ENCODE measurements at places on chromosomes 6 and 20.

- DNase-seq, result no peak
Measured at GRCh38 chr20:64131406-64131805, 24.0 kb upstream of the NPBWR2 start.

GRCh38 chr20:11092151-11092550 is 418.4 kb upstream of the JAG1 start:
- DNase-seq, result no peak

- no peak for DNase-seq
Measured at GRCh38 chr20:16444057-16444777, 129.0 kb downstream of the KIF16B start.

DNA sequence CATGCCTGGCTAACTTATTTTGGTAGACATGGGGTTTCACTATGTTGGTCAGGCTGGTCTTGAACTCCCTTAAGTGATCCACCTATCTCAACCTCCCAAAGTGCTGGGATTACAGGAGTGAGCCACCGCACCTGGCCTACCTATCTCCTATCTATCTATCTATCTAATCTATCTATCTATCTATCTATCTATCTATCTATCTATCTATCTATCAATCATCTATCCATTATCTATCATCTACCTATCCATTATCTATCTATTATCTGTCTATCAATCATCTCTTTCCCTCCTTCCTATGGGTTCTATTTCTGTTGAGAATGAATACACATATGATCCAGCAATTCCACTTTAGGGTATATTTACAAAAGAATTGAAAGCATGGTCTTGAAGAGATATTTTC is 194.2 kb upstream of the ARG1 start:
- no peak for DNase-seq

DNA sequence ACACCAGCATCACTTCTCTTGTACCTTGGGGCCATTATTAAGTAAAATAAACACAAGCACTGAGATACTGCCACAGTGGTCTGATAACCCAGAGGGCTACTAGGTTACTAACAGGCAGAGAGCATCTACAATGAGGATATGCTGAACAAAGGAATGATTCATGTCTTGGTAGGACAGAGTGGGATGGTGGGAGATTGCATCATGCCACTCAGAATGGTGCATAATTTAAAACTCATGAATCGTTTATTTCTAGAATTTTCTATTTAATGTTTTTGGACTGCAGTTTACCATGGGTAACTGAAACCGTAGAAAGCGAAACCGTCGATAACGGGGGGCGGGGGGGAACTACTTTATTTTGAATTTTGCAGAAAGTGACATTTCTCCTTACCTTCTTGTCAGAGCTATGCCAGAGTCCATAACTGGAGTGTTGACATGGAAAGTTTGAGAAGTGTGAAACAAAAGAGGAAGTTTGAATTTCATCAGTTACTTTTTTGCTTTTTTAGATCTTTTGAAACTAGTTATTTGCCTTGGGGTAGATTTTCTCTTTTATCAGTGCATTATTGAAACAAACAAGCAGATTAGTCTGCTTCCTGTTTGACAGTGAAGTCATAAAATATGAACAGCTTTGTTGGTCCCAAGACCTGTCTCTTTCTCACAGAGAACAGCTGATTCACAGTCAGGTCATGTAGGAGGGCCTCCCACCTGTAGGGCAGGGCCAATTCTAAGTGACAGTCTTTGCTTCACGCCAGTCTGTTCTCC is 124.9 kb downstream of the KLHL32 start:
- peak; percentile 8 for DNase-seq

- DNase-seq, result no peak
Measured at GRCh38 chr6:56026455-56027180, 151.2 kb upstream of the BMP5 start.

DNA sequence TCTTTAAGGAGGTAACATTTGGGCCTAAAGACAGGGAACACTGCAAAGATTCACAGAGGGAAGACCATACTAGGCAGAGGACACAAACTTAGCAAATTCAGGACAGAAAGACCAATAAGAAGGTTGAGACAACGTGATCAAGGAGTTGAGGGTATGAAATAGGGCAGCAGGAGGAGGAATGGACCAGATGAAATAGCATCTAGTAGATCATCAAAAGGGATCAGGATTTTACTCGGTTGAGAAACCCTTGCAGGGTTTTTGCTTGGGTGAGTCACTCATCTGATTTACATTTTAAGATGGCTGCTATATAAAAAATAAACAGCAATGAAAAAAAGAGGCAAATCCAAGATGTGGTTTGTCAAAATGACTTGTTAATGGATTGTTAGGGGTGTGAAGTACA is 4.7 kb downstream of the BCLAF1 start:
- peak; percentile 26 for DNase-seq

GRCh38 chr20:12410783-12411182 is 493.1 kb downstream of the BTBD3 start:
- no peak for DNase-seq

- DNase-seq, result no peak
Measured at GRCh38 chr6:25377664-25378063, 98.5 kb downstream of the CARMIL1 start.

DNA sequence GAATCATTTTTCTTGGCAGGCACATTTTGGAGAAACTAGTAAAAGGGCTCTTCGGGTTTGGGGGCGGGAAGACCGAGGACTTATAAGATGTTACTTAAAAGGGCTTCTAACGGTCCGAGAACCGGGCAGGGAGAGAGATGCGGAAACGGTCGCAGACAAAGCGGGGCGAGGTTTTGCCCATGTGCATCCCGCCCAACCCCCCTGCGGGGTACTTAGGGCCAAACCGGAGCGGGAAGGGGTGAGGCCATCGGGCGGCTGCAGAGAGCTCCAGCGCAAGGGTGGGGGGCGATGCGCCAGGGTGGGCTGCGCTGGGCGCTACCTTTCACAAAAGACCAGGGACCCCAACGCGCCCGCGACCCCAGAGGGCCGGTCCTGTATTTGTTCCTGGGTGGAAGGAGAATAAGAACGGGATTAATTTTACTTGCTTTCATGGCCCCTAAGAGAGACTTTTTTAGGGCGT is 616 bp downstream of the TUBB start:
- peak; percentile 80 for DNase-seq

DNA sequence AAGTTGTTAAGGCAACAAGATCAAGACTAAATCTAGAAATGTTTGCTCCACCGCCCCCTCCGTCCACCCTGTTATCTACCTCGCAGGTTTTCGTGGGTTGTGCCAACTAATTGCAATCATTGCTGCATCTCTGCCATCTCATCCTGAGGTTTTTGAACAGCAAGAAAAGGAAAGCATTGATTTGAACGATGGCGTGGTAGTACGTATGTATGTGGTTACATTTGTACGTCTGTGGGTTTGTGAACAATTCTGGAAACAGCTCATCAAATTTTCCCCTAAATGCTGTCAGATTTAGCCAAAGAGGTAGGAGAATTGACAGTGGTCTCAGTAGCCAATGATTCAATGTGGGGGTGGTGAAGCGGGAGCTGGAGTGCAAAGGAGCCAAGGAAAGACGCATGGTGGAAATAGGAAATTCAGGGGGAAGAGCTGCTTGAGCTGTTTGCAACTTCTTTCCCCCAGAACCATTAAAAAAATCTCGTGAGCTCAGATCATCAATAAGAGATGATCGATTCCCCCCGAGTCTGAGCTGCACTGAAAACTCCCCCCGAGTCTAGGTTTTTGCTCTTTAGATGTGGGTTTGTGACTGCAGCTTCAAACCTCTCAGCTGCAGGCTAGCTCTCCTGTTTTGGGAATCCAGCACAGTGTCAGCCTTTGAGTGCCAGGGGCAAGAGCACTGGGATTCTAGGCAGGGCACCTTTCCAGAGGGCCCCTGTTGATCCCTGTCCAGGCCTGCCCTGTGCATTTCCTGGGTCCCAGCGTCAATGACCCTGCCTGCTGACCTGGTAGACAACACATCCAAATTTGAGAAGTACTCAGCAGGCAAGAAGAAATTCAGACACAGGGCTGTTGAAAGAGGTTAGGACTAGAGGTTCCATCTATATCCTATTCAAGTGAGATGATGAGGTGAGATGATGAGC is 72.6 kb upstream of the LY86 start:
- DNase-seq, result peak; percentile 88

DNA sequence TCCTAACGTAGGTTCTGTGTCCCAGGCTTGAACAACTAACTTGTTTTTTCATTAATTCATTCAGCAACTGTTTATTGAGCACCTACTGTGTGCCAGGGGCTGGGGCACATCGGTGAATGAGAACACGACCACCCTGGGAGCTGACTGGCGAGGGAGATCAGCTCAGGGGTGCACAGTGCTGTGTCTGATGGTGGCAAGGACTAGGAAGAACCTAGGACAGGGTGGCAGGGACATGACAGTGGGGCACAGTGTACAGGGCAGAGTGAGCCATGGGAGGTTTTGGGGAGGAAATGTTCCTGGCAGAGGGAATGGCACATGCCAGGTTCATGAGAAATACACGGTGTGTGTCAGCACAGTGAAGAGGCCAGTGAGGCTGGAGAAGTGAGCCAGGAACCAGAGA is 76.7 kb downstream of the BMP7 start:
- DNase-seq, result no peak

DNA sequence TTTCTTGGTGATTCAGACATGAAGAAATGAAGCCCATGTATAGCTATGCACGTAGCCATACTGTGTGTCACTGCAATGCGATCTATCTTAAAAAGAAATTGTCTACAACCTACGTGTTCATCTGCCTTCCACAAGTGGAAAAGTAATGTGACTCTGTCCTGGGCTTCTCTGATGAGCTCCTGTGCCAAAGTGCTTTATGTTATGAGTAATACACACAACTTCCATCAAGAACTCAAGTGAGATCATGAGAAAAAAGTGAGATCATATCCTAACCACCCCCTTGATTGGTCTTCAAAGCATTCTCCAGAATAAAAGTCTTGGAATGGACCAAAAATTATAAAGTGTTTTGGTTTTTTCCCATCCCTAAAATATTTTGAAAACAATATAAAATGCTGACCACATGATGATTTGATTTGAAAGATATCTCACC is 114.3 kb downstream of the DST start:
- DNase-seq, result no peak

DNA sequence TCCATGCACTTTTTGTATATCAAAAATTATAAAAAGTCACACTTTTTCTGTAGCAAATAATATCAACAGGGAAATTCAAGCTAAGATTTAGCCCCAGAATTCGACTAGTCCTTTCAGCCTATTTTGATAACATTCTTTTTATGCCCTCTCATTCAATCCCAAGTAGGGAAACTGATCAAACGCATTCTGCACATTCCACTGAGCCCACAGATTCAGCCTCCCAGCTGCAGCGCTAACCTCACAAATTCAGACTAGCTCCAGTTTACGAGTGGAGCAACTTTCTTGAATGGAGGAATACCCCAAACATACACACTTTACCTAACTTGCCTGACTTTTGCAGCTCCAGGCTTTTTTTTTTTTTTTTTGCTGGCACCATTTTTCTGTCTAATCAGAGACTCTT is 70.3 kb upstream of the HEY2 start:
- DNase-seq, result no peak

DNA sequence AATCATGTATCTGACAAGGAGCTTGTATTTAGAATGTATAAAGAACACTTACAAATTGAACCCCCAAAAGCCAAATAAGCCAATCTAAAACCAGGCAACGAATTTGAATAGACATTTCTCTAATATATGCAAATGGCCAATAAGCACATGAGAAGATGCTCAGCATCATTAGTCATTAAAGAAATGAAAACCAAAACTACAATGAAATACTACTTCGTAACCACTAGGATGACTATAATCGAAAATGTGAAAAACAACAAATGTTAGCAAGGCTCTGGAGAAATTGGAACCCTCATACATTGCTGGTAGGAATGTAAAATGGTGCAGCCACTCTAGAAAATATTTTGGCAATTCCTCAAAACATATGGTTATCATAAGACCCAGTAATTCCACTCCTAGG is 105.8 kb upstream of the TOP1 start:
- peak; percentile 9 for DNase-seq

GRCh38 chr6:167219967-167220512 is 62.3 kb upstream of the GPR31 start:
- no peak for DNase-seq

DNA sequence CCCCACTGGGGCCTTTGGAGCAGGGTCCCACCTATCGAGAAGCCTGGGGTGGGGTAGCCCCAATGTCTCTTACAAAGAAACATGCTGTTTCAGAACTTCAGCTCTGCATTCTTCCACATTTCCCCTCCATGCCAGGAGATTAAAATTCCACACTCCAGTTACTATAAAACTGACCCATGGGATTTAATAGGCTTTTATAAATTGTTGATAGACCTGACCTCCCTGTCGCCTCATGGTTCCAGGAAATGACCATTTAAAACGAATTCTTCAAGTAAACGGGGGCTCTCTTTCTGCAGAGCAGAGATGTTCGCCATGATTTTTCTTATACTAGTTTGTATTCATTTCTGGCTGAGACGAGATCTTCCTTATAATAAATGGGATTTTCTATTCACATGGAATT is 19.3 kb downstream of the RIN2 start:
- DNase-seq, result no peak

- no peak for DNase-seq
Measured at GRCh38 chr6:151637814-151638213, 144.0 kb downstream of the CCDC170 start.

DNA sequence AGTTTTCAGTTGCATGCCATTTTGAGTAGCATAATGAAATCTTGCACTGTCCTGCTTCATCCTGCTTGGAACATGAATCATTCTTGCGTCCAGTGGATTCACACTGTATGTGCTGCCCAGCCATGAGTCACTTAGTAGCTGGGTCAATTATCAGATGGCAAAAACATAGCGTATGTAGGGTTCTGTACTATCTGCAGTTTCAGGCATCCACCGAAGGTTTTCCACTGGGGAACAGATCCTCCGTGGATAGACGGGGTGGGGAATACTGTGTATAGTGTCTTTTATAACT is 61.4 kb downstream of the IL22RA2 start:
- DNase-seq, result no peak

DNA sequence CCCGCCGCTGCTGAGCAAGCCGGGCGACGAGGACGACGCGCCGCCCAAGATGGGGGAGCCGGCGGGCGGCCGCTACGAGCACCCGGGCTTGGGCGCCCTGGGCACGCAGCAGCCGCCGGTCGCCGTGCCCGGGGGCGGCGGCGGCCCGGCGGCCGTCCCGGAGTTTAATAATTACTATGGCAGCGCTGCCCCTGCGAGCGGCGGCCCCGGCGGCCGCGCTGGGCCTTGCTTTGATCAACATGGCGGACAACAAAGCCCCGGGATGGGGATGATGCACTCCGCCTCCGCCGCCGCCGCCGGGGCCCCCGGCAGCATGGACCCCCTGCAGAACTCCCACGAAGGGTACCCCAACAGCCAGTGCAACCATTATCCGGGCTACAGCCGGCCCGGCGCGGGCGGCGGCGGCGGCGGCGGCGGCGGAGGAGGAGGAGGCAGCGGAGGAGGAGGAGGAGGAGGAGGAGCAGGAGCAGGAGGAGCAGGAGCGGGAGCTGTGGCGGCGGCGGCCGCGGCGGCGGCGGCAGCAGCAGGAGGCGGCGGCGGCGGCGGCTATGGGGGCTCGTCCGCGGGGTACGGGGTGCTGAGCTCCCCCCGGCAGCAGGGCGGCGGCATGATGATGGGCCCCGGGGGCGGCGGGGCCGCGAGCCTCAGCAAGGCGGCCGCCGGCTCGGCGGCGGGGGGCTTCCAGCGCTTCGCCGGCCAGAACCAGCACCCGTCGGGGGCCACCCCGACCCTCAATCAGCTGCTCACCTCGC is 1.5 kb downstream of the ARID1B start:
- DNase-seq, result peak; percentile 69
